Pancreas (tissue), 10 donors: ENCODE measurements at places on chromosomes 5 and 9. TPM values are rescaled to one million over a fixed set of nuclear protein-coding genes. Genes with fewer than 3 reads are reported as not detected.

- no peak overlapping the region for H3K4me3 ChIP-seq
- peaks cover 3% of the 10 kb centered on the region for H3K4me1 ChIP-seq
- no peaks in the 10 kb centered on the region for H3K36me3 ChIP-seq
- no peak overlapping the region for H3K27ac ChIP-seq
- DNase-seq = no peak
Observed at GRCh38 chr5:108276187-108277050, 105.5 kb downstream of the FBXL17 start.

DNA sequence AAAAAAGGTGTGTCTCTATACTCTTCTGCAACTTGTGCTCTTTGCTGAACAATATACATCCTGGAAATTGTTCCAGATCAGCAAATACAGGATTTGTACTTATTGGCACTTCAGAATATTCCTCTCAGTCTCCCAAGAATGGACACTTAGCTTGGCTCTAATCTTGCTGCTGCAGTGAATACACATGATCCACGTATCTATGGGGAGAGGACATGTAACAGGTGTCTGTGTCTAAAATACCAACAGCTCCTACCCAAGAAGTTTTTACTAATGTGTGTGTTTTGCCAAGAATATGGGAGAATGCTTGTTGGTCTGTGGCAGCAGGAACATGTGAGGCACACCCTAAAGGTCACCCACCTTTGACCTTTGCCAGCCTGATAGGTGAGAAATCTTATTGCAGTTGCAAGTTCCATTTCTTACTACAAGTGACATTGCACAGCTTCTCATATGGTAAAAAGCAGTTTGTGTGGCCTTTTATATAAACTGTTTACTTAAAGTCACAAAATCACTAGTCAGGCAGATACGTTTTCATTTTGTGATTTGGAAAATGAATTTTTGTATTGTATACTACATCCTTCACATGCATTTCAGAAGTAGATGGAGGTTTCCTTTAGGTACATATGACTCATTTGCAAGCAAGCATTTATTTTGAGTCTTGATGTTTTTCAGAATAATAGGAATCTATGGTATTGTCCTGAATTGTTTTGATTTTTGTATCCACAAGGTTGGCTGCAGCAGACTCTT, 35.8 kb downstream of the PHF2 start:
- no peak for DNase-seq
- H3K27me3 ChIP-seq = no peaks in the 10 kb centered on the region
- H3K4me3 ChIP-seq = no peak overlapping the region
- H3K4me1 ChIP-seq = peaks cover 4% of the 10 kb centered on the region
- no peak overlapping the region for H3K27ac ChIP-seq

GRCh38 chr5:10724781-10725507, 36.1 kb downstream of the DAP start:
- H3K36me3 ChIP-seq = peaks cover 4% of the 10 kb centered on the region
- H3K4me3 ChIP-seq = no peak overlapping the region
- peaks cover 62% of the 10 kb centered on the region for H3K4me1 ChIP-seq

- H3K4me1 ChIP-seq = no peaks in the 10 kb centered on the region
- no peaks in the 10 kb centered on the region for H3K36me3 ChIP-seq
- H3K27ac ChIP-seq = no peak overlapping the region
- no peak overlapping the region for H3K4me3 ChIP-seq
- H3K27me3 ChIP-seq = no peaks in the 10 kb centered on the region
Observed at GRCh38 chr5:178389026-178389729, 156.6 kb upstream of the PHYKPL start.

AGTPBP1 gene
- 9.6 TPM for polyA plus RNA-seq

ANKRD31 gene
- 0.08 TPM for polyA plus RNA-seq

GDF9 gene
- polyA plus RNA-seq = 0.42 TPM
